ENCODE measurements at places on chromosomes 7 and 10. TPM values are rescaled to one million over a fixed set of nuclear protein-coding genes. Genes with fewer than 3 reads are reported as not detected.
A peak's percentile ranks its signal among the peaks of the same experiment; 100 is the strongest.

- no peak for DNase-seq
Measured at GRCh38 chr10:12595936-12596576, 246.7 kb downstream of the CAMK1D start.

DNA sequence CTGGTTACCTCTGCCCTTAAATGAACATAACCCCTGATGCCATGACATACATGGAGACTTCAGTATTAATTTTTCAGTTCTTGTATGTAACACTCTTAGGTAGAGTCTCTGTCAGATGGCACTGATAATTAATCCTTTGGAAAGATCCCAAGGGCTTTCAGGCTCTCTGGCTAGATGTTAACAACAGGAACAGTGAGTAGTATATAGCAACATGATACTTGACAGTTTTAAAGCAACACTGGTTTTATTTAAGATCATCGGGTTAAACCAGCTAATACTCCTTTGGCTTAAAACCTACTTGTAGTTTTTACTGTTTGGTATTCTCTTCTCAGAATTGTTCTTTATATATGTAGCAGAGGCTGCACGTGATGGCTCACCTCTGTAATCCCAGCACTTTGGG, 27.3 kb downstream of the AHCYL2 start:
- no peak for DNase-seq

DNA sequence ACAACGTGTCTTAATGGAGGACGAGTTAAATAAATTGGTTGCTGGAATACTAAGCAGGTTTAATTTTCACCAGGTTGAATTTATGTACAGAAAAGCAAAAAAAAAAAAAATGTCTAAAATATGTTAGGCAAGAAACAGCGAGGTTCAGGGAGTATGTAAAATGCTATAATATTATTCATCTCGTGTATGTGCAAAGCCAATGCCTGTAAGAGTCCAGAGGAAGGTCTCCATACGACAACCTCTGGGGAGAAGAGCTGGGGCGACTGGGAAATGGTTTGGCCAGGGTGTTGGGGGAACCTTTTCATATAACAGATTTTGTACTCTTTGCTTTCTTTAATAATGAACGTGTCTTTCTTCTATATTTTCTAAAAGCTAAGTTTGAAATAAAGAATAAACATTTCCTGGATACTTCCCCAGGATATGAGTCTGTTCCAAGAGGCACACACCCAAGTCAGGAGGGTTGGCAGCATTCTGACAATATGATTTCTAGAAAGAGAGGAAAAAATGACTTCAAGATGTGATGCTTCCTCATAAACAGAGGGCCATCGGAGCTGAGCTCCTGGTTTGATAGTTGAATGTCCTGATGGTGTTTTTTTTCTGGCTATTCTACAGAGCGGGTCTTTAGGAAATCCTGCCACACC, 208.6 kb upstream of the MGMT start:
- DNase-seq: no peak

GRCh38 chr7:142000244-142000643, 4.6 kb downstream of the MGAM start:
- DNase-seq: no peak

DNA sequence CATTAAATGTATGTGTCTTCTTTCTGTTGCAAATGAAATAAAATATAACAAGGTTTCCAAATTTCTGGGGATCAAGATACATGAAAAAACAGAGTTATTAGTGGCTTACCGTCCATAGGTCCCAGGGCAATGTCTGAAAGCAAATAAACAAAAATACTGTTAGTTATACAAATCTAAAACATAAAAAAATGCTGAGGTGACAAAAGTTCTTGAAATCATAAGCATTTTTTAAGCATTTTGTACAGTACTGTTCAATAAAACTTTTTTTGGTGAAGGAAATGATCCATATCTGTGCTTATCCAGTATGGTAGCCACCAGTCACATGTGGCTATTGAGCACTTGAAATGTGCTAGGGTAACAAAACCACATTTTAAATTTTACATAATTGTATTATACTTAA, 158.6 kb upstream of the TARP start:
- DNase-seq: no peak

- no peak for DNase-seq
Measured at GRCh38 chr10:124605856-124606812, 138.0 kb downstream of the FAM53B start.

DNA sequence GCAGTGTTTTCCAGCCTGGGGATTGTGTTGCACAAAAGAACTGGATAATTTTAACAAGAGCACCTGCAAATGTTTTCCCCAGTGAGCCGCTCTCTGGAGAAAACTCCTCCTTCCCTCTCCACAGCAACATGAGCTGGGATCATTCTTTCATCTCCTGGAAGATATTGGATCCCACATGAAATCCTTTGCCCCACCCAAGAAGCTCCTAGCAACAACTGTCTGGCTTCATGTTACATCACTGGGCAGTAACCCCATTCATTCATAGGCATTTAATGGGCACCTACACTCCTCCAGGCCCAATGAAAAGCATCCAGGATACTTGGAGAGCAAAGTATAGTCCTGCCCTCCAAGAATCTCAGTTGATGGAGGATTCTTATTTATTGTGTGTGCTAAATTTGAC, 27.2 kb downstream of the LSM5 start:
- DNase-seq: no peak

The CHAT gene
- not detected for total RNA-seq

- DNase-seq: peak; percentile 67
Measured at GRCh38 chr10:69800109-69800508, 1.6 kb upstream of the COL13A1 start.

The OR2A1 gene
- total RNA-seq: not detected

DNA sequence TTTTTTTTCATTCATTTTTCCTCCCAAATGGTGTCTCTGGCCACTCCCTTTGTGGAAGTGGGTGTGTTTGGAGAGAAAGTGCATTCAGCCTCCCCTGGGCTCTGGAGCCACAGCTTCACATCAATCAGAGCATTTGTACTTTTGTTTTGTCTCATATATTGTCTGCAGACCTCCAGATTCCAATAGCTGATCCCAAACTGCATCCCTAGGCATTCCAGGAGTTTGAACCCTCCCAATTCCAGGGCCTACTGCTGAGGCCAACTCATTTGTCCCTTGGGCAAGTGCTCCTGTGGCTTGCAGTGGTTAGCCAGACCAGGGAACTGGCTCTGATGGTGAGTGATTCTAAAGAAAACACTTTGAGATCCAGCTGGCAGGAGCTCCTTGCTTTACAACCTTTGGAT, 163.3 kb downstream of the IPMK start:
- no peak for DNase-seq
